Central memory CD8-positive, alpha-beta T cell (primary cell): ENCODE measurements at places on chromosomes 4 and X.

DNA sequence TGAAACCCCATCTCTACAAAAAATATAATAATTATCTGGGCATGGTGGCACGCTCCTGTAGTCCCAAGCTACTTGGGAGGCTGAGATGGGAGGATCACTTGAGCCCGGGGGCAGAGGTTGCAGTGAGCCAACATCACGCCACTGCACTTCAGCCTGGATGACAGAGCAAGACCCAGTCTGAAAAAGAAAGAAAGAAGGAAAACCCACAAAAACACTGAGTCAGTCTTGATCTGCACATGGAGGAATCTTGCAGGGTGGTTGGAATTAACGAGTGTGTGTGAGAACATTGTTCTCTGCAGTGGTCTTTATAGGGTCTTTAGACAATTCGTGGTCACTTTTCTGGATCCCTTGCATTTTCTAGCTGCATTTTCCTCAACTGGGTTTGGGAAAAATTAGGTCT is 23.2 kb downstream of the ADD1 start:
- no peak for DNase-seq

DNA sequence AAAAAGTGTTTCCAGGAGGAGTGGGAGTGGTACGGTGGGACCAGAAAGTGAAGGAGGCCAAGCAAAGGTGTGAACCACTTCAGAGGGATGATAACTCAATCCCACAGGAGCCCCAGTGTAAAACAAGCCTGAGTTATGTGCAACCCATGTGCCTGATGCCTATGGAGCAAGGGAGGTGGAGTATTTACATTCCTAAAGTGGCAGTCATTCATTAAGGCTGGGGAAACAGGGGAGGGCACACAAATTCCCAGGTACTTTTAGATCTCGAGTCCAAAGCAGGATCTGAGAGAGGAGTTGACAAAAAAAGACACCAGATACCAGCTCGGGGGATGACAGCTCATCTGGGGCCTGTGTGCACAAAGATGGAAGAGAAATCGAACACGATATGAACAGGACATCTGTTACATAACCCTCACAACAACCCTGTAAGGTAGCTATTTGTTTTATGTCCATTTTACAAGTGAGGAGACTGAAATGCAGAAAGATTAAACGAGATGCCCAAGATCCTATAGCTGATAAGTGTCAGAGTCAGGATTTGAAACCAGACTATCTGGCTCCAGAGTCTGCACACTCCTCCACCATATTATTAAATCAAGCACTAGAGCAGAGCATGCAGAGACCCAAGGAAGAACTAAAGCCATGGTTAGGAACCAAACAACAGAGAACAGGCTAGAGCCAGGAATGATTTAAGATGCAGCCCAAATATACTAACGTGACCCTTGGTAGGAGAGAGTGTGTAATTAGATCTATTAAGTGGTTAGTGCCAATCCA is 91.9 kb upstream of the MAPK10 start:
- DNase-seq, result no peak

GRCh38 chrX:129158505-129158904 is 364.8 kb downstream of the SMARCA1 start:
- no peak for DNase-seq

GRCh38 chr4:114921790-114922591 is 191.4 kb downstream of the NDST4 start:
- DNase-seq, result no peak

GRCh38 chr4:99144070-99144469 is at the start of gene ADH4:
ADH4 (minus strand) TSS chr4:99144297; CDS start chr4:99144222, 75 bp downstream.
- no peak for DNase-seq

- no peak for DNase-seq
Measured at GRCh38 chrX:31236231-31236630, 164.4 kb upstream of the FTHL17 start.

DNA sequence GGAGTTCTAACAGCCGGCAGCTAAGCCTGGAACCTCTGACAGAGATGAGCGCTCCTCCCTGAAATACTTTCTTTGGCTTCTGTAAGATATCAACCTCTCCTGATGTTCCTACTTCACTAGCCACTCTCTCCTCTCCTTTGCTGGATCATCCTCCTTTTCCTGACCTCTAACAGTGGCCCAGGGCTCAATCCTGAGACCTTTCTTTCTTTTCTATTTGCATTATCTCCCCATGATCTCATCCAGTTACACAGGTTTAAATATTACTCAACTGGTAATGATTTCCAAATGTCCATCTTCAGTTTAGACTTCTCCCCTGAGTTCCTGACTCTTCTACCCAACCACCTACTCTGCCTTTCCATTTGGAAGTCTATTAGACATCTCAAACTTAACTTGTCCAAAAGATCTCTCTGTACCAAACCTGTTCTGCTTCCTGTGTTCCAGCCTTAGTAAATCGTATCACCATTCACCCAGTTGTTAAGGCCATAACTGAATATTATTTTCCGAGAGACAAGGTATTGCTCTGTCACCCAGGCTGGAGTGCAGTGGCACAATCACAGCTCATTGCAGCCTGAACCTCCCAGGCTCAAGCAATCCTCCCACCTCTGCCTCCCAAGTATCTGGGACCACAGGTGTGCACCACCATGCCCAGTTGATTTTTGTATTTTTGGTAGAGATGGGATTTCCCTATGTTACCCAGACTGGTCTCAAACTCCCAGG is 41.1 kb downstream of the RFC1 start:
- no peak for DNase-seq

DNA sequence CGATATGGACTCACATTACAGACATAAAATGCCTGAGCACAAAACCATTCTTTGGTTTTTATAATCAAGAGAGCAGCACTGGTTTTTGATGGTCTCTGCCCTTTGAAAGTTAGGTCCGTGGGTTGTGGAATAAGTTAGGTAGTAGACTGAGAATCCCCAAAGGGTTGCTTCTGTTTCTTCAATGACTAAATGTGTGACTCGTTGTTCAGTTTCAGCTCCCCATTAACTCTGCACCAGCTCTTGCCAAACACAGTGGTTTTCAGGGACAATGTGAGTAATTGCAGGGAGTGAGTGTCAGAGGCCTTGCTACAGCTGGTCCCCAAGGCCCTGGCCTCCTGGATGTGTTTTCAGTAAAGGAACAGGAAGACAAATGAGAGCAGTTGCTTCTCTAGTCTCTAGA is 24.8 kb downstream of the SMIM20 start:
- DNase-seq, result no peak

DNA sequence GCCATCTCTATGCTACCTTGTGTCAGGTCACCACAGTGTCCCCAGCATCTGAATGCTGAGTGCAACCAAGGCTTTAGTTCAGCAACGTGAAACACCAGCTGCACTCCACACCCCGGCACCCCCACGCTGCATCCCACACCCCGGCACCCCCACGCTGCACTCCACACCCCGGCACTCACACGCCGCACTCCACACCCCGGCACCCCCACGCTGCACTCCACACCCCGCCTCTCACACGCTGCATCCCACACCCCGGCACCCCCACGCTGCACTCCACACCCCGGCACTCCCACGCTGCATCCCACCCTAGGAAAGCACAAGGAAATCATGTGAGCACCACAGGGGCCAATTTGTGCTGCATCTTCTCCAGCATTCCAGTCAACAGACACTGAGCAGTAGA is 199.8 kb upstream of the FRG1 start:
- no peak for DNase-seq

DNA sequence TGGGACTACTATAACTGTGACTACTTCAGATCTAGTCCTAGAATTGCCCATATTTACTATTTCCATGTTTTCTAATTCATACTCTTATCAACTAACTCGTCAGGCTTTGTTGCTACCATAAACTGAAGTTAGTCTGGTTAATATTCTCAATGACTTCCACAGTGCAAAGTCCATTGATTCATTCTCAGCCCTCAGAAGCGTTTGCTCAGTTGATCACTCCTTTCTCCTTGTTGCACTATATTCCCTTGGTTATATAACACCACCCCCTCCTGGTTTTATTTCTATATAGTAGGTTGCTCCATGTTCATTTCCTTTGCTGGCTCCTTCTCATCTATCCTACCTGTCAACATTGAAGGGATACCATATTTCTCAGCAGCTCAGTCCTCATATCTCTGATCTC is 27.2 kb upstream of the SLC6A14 start:
- DNase-seq, result no peak

DNA sequence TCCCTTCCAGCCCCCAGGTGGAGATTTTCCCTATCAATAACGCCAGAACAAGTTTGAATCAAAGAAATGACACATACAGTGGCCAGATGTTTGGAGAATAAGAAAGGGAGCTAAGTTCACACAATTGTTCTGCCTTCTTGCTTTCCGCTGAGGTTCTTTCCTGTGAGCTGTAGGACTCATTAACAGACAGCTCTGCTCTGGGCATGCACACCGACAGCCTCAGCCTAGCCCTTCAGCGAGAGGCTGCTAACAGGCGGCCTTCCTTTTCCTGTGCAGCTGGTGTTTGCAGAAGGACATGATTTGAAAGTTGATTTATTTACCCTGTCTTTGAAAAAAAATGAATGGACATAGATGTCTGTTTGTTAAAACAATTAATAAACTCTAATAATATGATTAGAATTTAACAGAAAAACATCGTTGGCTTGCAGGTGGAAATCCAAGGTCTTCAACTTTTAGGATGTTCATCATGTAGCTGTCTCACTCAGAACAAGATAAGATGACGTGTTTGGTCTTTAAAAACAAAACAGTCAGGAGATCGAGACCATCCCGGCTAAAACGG is 183.3 kb downstream of the KDR start:
- no peak for DNase-seq
